ENCODE measurements at places on chromosomes 6 and 20. TPM values are rescaled to one million over a fixed set of nuclear protein-coding genes. Genes with fewer than 3 reads are reported as not detected.

GRCh38 chr6:129543981-129544380, 166.0 kb downstream of the ARHGAP18 start:
- no peak for DNase-seq

SPATS1 gene
- polyA plus RNA-seq = not detected

DNA sequence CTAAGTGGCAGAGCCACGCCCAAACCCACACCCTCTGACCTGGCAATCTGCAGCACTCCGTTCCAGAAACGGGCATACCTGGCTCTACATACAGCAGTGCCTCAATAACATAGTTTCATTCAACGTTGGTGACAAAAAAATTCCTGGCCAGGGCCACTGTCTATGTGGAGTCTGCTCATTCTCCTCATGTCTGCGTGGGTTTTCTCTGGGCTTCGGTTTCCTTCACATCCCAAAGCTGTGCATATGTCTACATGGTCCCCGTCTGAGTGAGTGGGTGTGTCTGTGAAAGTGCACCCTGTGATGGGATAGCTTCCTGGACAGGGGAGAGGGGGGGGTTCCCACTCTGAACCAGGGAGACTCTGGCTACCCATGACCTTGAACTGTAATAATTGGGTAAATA, 2.1 kb downstream of the KIAA0319 start:
- DNase-seq = no peak

GRCh38 chr6:38279963-38280588, 359.7 kb downstream of the BTBD9 start:
- no peak for DNase-seq

DNA sequence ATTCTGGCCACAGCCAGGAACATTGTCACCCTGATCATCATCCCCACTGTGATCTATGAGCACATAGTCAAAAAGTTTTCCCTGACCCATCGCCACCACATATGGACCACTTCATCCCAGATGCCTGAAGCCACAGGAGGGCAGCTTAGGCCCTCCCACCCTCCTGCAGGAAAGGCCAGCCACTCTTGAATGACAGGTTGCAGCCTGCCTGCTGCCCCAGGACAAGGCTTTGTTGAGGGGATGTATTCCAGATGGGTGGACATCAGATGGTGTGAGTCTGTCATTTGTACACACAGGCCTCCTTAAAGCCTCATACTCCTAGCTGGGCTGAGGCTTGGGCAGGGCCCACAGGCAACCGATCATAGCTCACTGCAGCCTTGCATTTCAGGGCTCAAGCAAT, 30.8 kb downstream of the DPPA5 start:
- no peak for DNase-seq

Data from right renal cortex interstitium (tissue), 3 donors.